Activated naive CD8-positive, alpha-beta T cell treated with anti-CD3 and anti-CD28 coated beads, Interleukin-2, amount 50 U/mL, for 24 hours (primary cell): ENCODE measurements at places on chromosomes 16 and 17.

- H3K27me3 ChIP-seq = peaks cover 24% of the 10 kb centered on the region
- no peak overlapping the region for H3K27ac ChIP-seq
- no peak overlapping the region for H3K4me3 ChIP-seq
- H3K4me1 ChIP-seq = no peaks in the 10 kb centered on the region
- DNase-seq = no peak
These were observed 40.1 kb upstream of the CES5A start for GRCh38 chr16:55915096-55915827.

DNA sequence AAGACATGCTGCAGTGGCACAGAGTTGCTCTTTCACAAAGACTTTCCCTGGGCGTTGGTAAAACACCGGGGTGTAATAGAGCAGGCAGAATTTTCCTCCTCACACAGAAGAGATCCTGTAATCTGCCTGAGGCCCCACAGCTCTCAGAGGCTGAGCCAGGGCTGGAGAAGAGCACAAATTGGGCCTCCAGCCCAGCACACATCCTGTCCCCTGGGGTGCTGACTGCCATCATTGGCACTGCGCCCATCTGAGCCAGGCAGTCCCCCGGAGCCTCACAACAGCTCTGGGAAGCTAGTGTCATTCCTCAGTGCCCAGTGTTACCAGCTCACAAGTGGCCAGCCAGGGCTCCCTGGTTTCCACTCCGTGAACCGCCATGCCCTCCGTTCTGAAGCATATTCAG, 119.4 kb downstream of the SOCS1 start:
- peaks cover 28% of the 10 kb centered on the region for H3K36me3 ChIP-seq
- DNase-seq = no peak
- no peak overlapping the region for H3K27ac ChIP-seq

DNA sequence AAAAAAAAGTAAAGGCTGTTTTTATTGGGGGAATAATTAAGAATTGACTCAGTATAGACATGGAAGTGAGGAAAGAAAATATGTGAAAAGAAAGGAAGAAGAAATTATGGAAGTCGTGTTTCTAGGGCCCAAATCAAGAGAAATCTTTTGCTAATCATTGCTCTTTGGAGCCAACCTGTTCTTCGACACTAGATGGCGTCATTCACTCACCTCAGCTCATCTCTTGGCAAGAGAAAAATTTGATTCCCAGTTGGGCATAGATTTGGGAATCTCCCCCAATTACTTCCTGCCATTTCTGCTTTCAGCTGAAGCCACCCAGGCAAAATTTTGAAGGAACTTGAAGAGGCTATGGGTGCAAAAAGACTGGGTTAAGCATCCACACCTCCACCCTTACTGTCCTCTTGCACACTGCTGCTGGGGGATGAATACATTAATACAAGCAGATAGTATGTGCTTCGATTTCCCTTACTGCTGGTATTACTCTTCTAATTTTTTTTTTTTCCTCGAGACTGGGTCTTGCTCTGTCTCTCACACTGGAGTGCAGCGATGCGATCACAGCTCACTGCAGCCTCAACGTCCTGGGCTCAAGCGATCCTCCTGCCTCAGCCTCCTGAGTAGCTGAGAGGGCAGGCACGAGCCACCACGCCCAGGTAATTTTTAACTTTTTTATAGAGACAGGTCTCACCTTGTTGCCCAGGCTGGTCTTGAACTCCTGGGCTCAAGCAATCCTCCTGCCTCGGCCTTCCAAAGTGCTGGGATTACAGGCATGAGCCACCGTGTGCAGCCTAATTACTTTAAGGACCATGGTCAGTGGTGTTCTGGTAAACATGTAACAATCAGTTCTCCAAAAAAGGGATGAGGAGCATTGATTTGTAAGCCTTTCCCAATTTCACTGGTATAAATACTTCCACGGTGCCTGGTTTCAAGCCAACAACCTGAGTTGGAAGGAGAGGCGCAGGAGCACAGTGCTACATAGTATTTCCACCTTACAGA, 13.5 kb downstream of the PSMD7 start:
- H3K27me3 ChIP-seq = no peaks in the 10 kb centered on the region
- H3K4me1 ChIP-seq = peaks cover 5% of the 10 kb centered on the region
- peaks cover 30% of the 10 kb centered on the region for H3K36me3 ChIP-seq

DNA sequence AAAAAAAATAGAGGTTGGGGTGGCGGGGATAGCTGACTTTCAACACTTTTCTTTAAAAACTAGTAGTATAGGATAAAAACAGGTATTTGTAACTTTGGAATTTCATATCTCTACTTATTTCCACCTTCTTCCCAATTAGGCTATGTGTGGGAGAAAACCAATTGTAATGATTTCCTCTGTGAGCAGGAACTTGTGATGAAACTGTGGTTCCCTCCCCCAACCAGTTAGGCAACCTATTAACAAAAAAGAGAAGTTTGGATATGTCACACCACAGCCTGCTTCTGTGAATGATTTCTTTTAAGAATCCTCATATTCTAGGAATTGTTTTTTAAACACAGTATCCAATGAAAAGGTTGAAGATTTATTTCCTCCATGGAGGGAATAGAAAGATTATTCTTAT, 1.9 kb downstream of the IGSF6 start:
- peaks cover 64% of the 10 kb centered on the region for H3K4me1 ChIP-seq
- peaks cover 5% of the 10 kb centered on the region for H3K36me3 ChIP-seq
- H3K27ac ChIP-seq = no peak overlapping the region
- H3K27me3 ChIP-seq = no peaks in the 10 kb centered on the region

DNA sequence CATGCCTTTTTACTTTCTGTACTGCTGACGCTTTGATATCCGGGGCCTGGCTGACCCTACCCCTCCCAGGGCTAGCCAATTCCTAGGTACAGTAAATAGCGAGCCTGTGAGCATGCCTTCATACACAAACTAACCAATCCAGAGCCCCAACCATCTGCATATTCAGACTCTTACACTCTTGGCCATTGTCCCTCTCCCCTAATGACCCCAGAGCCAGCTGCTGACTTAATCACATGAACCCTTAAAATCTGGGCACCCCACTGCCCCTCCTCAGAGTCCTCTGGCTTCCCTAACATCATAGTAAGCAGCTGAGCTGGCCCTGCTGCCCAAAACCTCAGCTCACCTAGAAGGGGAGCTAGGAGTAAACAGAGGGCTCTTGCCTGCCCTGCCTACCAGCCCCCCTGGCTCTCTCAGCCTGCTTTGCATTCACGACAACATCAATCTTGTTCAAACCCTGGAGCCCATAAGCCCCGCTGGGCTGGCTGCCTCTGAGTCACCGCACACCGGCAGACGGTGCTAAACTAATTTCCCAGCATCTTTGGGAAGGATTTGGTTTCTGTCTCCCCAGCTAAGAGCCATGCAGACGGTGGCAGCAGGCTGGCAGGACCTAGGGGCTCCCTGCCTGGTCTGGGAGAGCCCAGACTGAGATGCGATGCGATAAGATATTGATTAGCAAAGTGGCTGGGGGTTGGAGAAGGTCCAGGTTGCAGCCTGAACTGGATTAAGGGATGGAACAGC, 63.2 kb downstream of the CLEC19A start:
- no peaks in the 10 kb centered on the region for H3K36me3 ChIP-seq
- H3K27me3 ChIP-seq = peaks cover 12% of the 10 kb centered on the region
- no peak for DNase-seq
- H3K4me3 ChIP-seq = no peak overlapping the region
- no peaks in the 10 kb centered on the region for H3K4me1 ChIP-seq

DNA sequence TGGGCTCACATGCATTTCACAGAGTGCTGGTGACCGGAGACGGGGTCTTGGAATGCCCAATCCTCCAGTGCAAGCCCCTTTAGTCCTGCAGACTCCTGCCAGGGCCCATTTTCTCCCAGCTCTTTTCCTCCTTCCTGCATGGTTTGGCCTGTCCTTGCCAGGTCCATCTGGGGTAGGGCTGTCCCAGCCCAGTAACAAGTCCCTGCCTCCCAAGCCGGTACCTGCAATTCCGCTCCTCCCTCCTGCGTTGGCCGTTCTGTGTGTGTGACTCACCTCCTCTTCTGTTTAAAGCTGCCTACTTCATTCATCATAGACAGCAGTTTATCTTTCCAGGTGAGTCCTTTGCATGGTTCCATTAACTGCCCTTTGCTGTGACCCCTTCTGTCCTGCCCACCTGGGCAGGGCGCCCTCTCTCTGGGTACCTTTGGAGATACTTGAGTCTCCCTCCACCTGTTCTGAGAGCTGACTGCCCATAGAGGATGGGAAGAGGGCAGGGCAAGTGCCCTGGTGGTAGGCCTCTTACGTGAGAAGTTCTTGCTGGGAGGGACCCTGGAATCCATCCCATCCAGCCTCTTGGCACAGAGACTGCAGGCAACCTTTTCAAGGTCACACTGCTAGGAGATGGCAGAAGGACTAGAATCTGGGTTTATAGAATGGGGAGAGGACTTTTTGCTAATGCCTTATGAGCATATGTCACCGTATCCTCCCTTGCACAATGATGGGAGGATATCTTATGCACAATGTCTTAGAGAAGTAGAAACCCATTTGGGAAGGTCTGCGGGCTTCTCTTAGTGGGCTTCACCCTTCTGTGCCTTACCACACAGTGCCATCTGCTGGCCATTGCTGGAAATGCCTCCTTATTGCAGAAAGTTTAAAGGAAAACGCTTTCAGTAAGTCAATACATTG, 29.7 kb upstream of the LGALS9 start:
- H3K36me3 ChIP-seq = peaks cover 44% of the 10 kb centered on the region
- H3K4me3 ChIP-seq = no peak overlapping the region
- no peak overlapping the region for H3K27ac ChIP-seq
- peak; percentile 87 for DNase-seq
- H3K27me3 ChIP-seq = no peaks in the 10 kb centered on the region
- H3K4me1 ChIP-seq = peaks cover 18% of the 10 kb centered on the region

GRCh38 chr16:10930755-10931093, 11.5 kb downstream of the DEXI start:
- no peaks in the 10 kb centered on the region for H3K27me3 ChIP-seq
- DNase-seq = no peak
- H3K36me3 ChIP-seq = peaks cover 16% of the 10 kb centered on the region

- no peaks in the 10 kb centered on the region for H3K4me1 ChIP-seq
- H3K27ac ChIP-seq = no peak overlapping the region
- peaks cover 2% of the 10 kb centered on the region for H3K27me3 ChIP-seq
- H3K4me3 ChIP-seq = no peak overlapping the region
- no peak for DNase-seq
These were observed 54.8 kb upstream of the DHX40 start for GRCh38 chr17:59510611-59511010.

GRCh38 chr17:80702315-80703141, 157.9 kb downstream of the RPTOR start:
- H3K27me3 ChIP-seq = no peaks in the 10 kb centered on the region
- H3K4me3 ChIP-seq = no peak overlapping the region
- H3K36me3 ChIP-seq = peaks cover 16% of the 10 kb centered on the region
- no peak for DNase-seq

DNA sequence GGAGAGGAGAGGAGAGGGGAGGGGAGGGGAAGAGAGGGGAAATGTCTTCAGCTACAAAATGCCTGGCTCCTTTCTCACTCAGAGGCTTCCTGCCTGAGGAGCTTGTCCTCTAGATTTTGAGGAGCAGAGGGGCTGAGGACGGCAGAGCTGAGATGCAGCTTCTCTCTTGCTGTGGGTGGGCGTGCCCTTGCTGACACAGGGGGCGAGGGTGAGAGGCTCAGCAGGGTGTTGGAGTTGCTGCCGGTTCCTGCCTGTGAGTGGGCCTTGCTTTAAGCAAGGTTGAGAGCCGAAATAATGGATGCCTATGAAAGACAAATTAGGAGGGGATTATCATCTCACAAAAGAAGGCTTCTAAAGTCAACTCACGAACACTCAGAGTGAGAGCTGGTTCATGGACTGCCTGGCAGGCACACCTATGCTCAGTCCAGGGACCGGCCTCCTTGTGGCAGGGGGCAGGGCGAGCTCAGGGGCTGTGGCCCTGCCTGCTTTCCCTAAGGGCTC, 215.6 kb downstream of the MSI2 start:
- no peaks in the 10 kb centered on the region for H3K27me3 ChIP-seq
- H3K4me1 ChIP-seq = peaks cover 25% of the 10 kb centered on the region
- no peaks in the 10 kb centered on the region for H3K36me3 ChIP-seq
- DNase-seq = no peak

DNA sequence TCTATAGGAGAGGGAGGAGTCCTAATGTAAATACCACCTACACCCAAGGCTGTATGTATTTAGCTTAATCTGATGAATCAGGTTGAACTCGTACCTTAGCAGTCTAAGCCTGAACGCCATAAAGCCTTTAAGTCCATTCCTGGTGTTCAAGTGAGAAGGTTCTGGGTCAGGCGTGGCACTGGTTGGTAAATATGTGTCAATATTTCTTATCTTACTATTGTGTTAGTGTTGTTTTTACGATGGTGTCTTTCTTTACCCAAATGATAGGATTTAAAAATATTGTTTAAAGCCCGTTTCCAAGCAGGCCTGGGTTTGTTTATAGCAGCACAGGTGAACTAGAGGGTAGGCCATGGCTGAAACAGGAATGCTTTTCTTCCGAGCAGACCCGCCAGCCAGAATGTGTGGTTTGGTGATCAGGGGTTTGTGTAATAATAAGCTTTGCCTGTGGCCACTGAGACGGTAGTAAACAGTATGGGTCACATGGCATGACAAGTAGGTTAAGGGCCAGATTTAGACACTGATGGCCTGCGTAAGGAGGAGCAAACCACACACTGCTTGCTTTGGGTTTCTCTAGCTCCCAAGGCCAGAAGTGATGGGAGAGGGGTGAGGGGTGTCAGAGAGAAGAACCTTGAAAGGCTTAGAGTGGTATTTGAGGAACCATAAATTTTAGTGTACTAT, 3.3 kb downstream of the TMEM94 start:
- H3K4me1 ChIP-seq = peaks cover 28% of the 10 kb centered on the region
- DNase-seq = no peak
- H3K27me3 ChIP-seq = no peaks in the 10 kb centered on the region

- no peak overlapping the region for H3K4me3 ChIP-seq
- H3K36me3 ChIP-seq = no peaks in the 10 kb centered on the region
- peaks cover 8% of the 10 kb centered on the region for H3K4me1 ChIP-seq
These were observed 5.2 kb downstream of the TSNAXIP1 start for GRCh38 chr16:67811899-67812298.

DNA sequence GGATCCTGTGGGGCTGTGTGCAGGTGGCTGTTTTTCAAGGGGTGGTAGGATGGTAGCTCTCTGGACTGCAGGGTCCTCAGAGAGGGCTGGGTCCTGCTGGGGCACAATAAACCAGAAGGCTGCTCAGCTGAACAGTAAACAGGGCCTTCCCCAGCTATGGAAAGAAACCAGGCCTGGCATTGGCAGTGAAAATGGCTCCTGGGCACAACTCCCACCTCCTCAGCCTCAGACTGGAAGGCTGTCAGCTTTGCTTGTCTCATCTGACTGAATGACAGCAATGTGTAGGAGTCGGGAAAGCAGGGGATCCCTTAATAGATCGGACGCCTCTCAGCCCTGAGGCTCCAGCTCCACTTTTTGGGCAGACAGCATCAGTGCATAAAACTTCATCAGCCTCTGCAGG, 59.8 kb upstream of the NLRP1 start:
- no peaks in the 10 kb centered on the region for H3K36me3 ChIP-seq
- no peaks in the 10 kb centered on the region for H3K4me1 ChIP-seq
- no peak for DNase-seq
- H3K27ac ChIP-seq = no peak overlapping the region

DNA sequence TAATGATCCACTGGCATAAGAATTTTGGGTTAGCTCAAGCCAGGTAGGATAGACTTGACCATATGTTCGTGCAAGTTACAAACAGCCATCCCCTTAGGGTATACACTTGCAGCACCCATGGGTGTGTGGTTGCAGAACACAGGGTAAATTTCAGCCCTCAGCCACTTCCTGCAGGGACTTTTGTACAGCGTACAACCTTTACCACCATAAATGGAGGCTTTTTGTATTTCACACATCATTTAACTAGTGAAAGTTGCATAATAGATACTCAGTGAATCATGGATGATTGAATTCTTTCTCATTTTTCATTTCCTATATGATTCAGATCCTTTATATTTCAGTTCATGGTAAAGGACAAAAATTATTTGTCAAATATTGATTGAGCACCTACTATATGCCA, 473.9 kb downstream of the CDH13 start:
- H3K27me3 ChIP-seq = peaks cover 4% of the 10 kb centered on the region
- no peak for DNase-seq

- DNase-seq = no peak
- peak overlapping the region; percentile 64 for H3K4me3 ChIP-seq
- peaks cover 53% of the 10 kb centered on the region for H3K27me3 ChIP-seq
- H3K27ac ChIP-seq = peak overlapping the region; percentile 65
These were observed 3.7 kb upstream of the CBX8 start for GRCh38 chr17:79800325-79801155.
